Dermis lymphatic vessel endothelial cell (primary cell): ENCODE measurements at places on chromosomes 5 and 9. TPM values are rescaled to one million over a fixed set of nuclear protein-coding genes. Genes with fewer than 3 reads are reported as not detected.

Gene DPYSL3
- 18.3 and 28.7 TPM in 2 replicates for total RNA-seq

Gene DND1
- under 0.01 and 0.09 TPM in 2 replicates for total RNA-seq

Gene KIF24
- total RNA-seq: 0.86 and 0.87 TPM in 2 replicates

Gene TSSK1B
- total RNA-seq: not detected in 2 replicates

Gene IL31RA
- 0.11 and 0.17 TPM in 2 replicates for total RNA-seq

Gene SUSD1
- 26.5 and 35.2 TPM in 2 replicates for total RNA-seq

Gene CD274
- total RNA-seq: 3.7 and 6.9 TPM in 2 replicates

Gene PCDHGB6
- 2.1 and 3.7 TPM in 2 replicates for total RNA-seq

Gene CETN3
- 3.4 and 7.3 TPM in 2 replicates for total RNA-seq

Gene BHMT
- total RNA-seq: not detected in 2 replicates

Gene MSX2
- total RNA-seq: 0.09 TPM in 1 of 2 replicates, not detected in the other

Gene FAM81B
- total RNA-seq: not detected in 2 replicates

Gene CDKN2A
- 2.5 and 3.6 TPM in 2 replicates for total RNA-seq

Gene PCDHB12
- total RNA-seq: 0.33 and 0.60 TPM in 2 replicates

Gene COL23A1
- 0.33 and 0.43 TPM in 2 replicates for total RNA-seq

Gene CARTPT
- total RNA-seq: not detected in 2 replicates

Gene WDR31
- 0.52 and 0.54 TPM in 2 replicates for total RNA-seq

Gene IRX4
- not detected in 2 replicates for total RNA-seq

Gene SHISAL2B
- total RNA-seq: not detected in 2 replicates

Gene RABEPK
- total RNA-seq: 13.0 and 16.8 TPM in 2 replicates

Gene NR5A1
- total RNA-seq: not detected in 2 replicates

Gene FBXO4
- total RNA-seq: 10.8 and 12.5 TPM in 2 replicates

Gene CEMIP2
- 422 and 569 TPM in 2 replicates for total RNA-seq
